ENCODE measurements at places on chromosomes 4 and X. TPM values are rescaled to one million over a fixed set of nuclear protein-coding genes. Genes with fewer than 3 reads are reported as not detected.

- DNase-seq = no peak
Observed at GRCh38 chr4:11505221-11505971, 76.7 kb upstream of the HS3ST1 start.

DNA sequence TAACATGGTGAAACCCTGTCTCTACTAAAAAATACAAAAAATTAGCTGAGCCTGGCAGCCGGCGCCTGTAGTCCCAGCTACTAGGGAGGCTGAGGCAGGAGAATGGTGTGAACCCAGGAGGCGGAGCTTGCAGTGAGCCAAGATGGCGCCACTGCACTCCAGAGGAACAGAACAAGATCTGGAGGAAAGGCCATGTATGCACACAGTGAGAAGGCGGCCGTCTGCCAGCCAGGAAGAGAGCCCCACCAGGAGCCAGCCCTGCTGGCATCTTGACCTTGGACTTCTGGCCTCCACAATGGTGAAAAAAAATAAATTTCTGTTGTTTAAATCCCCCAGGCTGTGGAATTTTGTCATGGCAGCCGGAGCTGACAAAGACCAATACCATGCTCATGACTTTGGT is 28.2 kb upstream of the MSX1 start:
- no peak for DNase-seq

DNA sequence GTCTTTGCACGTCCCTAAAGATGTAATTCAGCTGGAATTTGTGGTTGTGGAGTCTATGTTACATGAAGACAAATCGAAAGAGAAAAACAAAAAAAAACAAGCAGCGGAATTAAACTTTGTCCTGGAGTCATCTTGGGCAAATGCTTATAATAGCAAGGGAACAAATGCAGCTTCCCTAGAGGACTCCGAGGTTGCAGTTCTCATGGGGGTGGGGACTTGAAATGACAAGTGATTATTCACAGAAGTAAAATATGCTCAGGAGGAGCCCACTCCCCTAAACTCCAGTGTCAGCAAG is 362.4 kb downstream of the ARHGAP24 start:
- DNase-seq = no peak

GRCh38 chrX:150529587-150529986 is 38.8 kb upstream of the MTM1 start:
- no peak for DNase-seq

- no peak for DNase-seq
Observed at GRCh38 chr4:160563552-160564282, 1460.8 kb downstream of the RAPGEF2 start.

- no peak for DNase-seq
Observed at GRCh38 chr4:181504924-181505323, 738.3 kb upstream of the TENM3 start.

- peak; percentile 76 for DNase-seq
Observed at GRCh38 chr4:5708449-5709206, at the start of gene EVC2. TSS of gene EVC2 (minus strand) at chr4:5708559. CDS start at chr4:5708513, 46 bp downstream.

DNA sequence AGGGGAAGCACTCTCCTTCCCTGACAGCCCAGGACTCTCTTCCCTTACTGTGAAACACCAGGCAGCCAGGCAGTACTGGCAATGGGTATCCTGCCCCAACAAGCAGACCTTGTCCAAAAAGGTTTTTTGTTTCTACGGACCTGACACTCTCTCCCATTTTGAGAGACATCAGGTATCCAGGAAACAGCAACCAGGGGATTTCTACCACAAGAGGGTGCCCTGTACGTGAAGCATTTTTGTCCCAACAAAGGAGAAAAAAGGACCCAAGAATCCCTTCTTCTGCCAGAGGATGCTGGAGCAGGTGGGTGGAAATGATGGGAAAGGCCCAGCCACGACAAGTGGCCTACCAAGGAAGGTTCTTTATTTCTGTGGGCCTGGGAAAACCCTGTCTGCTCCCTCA is 65.7 kb upstream of the FGF13 start:
- DNase-seq = no peak

Gene MAGEE2
- polyA plus RNA-seq = 0.46 TPM

Gene BGN
- polyA plus RNA-seq = 134 TPM

Measured in muscle of back (tissue), 13 donors.